Right ventricle myocardium superior (tissue), 1 donor: ENCODE measurements at places on chromosomes 12 and 14. TPM values are rescaled to one million over a fixed set of nuclear protein-coding genes. Genes with fewer than 3 reads are reported as not detected.

GRCh38 chr12:62915204-62915529, 19.8 kb downstream of the PPM1H start:
- DNase-seq: peak; percentile 55

DNA sequence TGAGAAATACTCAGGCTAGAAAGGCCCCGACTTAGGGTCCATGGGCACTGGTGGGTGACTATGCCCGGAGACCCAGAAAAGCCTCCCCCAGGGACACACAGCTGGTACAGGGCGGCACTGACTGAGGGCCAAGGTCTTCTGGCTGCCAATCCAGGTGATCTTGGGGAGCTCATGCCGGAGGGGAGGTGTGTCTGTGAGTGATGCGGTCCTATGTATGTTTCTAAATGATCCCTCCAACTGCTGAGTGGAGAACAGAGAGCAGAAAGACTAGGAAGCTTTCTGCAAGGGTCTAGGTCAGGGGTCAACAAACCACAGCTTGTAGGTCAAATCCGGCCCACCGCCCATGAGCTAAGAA, 391 bp downstream of the SERPINA4 start:
- no peak for DNase-seq

DNA sequence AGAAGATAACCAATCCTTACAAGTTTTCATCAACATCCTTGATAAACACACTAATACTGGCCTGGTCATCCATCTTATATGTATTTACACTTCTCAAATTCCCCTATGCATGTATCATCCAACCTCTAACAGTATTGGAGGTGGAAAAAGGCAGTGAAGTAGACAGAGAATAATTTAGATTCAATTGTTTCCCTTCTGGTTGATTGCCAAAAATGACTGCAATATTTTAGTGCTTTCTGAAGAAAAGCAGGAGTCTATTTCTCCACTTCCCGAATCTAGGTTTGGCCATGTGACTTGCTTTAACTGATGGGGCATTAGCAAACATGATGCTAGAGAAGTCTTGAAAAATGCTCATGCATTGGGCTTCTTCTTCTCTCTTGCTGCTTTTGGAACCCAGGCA, 78.3 kb upstream of the METAP2 start:
- DNase-seq: no peak

The CIROP gene
- not detected for total RNA-seq

The RASAL1 gene
- not detected for total RNA-seq

The INHBE gene
- not detected for total RNA-seq

The SLC5A8 gene
- not detected for total RNA-seq

The CHGA gene
- not detected for total RNA-seq
